ENCODE measurements at places on chromosomes 3 and 15. TPM values are rescaled to one million over a fixed set of nuclear protein-coding genes. Genes with fewer than 3 reads are reported as not detected.

The FBN1 gene
- 258 TPM for total RNA-seq

The KCNH8 gene
- not detected for total RNA-seq

The SNRPN gene
- total RNA-seq: 232 TPM

The NR2C2 gene
- total RNA-seq: 79.1 TPM

The BLOC1S6 gene
- total RNA-seq: 85.3 TPM

The SAMMSON gene
- 25.3 TPM for total RNA-seq

The CFAP92 gene
- total RNA-seq: not detected

The DPPA4 gene
- not detected for total RNA-seq

The RBP2 gene
- total RNA-seq: not detected

The INAFM2 gene
- total RNA-seq: 63.8 TPM

The AMIGO3 gene
- 5.8 TPM for total RNA-seq

The OXTR gene
- total RNA-seq: 55.1 TPM

The RBPMS2 gene
- total RNA-seq: 4.4 TPM

The IGDCC3 gene
- total RNA-seq: not detected

The TPRG1 gene
- 14.5 TPM for total RNA-seq

The TRAIP gene
- total RNA-seq: 2.3 TPM

The CADPS gene
- total RNA-seq: 7.2 TPM

The GASK1A gene
- 10.2 TPM for total RNA-seq

The IL17RB gene
- total RNA-seq: not detected

The STAB1 gene
- 249 TPM for total RNA-seq

The FBXW12 gene
- not detected for total RNA-seq

The GNAT1 gene
- 0.54 TPM for total RNA-seq

The PRKCD gene
- total RNA-seq: 20.2 TPM

The TRIM69 gene
- 65.0 TPM for total RNA-seq

The SLCO3A1 gene
- total RNA-seq: 16.5 TPM

The LIPC gene
- total RNA-seq: not detected

The RHOV gene
- not detected for total RNA-seq

The PLD1 gene
- 51.3 TPM for total RNA-seq

The TMEM266 gene
- not detected for total RNA-seq

The SEC61A1 gene
- total RNA-seq: 149 TPM

The TMEM207 gene
- not detected for total RNA-seq

The TGM5 gene
- total RNA-seq: not detected

The WWTR1 gene
- total RNA-seq: 135 TPM

The PLA2G4E gene
- total RNA-seq: not detected

The DUOXA1 gene
- not detected for total RNA-seq

The DYNLT2B gene
- 4.0 TPM for total RNA-seq

The CRELD1 gene
- 37.2 TPM for total RNA-seq

The FES gene
- total RNA-seq: 86.3 TPM

The LCTL gene
- not detected for total RNA-seq

The KCNMB2 gene
- total RNA-seq: not detected

The PYGO1 gene
- total RNA-seq: 7.4 TPM

The UBE2E2 gene
- 30.3 TPM for total RNA-seq

The ACSBG1 gene
- total RNA-seq: not detected

The SNX4 gene
- total RNA-seq: 26.4 TPM

The PLSCR5 gene
- not detected for total RNA-seq

The THAP10 gene
- 0.81 TPM for total RNA-seq

The HCLS1 gene
- 94.5 TPM for total RNA-seq

The PCCB gene
- total RNA-seq: 22.6 TPM

The PCSK6 gene
- 8.8 TPM for total RNA-seq

The LRRC31 gene
- not detected for total RNA-seq

The FBLN2 gene
- 328 TPM for total RNA-seq

Measured in thoracic aorta (tissue), 2 donors.